NCI-H345 (cell line): ENCODE measurements at places on chromosomes 3 and 15.

GRCh38 chr3:55812394-55813013, 325.4 kb upstream of the WNT5A start:
- DNase-seq, result no peak

DNA sequence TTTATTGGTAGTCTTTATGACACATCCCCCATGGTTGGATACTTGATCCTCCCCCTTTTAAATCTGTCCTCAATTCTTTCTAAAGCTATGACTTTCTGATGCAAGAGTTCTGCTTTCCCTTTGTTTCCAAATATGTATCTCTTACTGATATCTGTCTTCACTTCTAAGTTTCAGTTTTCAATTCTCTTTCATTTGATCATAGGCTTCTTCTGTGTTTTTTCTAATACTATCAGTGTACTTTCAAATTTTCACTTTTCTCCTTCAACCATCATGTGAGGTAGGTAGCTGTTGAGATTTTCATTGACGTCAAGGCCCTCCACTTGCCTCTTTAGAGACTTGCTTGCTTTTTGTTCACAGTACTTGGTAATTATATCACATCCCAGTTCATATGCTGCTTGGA, 436.5 kb downstream of the CNTN4 start:
- DNase-seq, result no peak

DNA sequence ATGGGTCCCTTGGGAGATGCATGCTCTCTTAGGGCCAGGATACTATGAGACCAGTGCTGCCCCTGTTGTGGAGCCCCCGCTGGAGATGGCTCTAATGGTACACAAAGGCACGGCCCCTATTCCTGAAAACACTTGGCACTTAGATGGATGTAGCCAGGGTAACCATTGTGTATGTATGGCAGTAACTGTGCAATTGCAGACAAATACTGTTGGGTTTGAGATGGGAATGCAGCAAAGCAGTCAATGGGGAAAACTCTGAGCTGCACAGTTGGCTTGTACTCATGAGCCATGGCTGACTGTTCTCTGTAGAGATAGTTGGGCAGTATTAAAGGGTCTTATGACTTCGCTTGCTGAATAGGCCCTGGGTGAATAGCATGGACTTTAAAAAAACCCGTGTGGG, 67.9 kb upstream of the NPAP1 start:
- no peak for DNase-seq

GRCh38 chr3:59998058-59998457, 948.2 kb upstream of the CFAP20DC start:
- no peak for DNase-seq

- no peak for DNase-seq
These were observed 36.5 kb downstream of the ZDHHC19 start for GRCh38 chr3:196174652-196175051.

DNA sequence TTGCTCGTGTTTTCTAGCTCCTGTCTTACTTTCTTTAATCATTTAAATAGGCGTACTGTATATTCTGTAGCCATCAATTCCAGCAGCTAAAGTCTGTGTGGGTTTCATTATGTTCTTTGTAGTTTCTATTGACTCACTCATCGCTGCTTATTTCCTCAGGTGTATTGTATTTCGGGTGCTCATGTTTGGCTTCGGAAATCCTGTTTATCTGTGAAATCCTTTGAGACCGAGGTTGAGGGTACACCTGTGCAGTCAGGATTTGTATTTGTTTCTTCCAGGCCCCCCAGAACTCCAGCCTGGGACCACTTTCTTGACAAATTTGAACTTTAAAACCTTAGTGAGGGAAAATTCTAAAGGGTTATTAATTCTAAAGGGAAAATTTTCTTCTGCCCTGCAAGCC, 2.0 kb upstream of the PAK2 start:
- no peak for DNase-seq

GRCh38 chr3:45123581-45124269, 22.5 kb downstream of the CDCP1 start:
- DNase-seq, result no peak
